ENCODE measurements at places on chromosomes 11 and 22.
A peak's percentile ranks its signal among the peaks of the same experiment; 100 is the strongest.

GRCh38 chr22:47300698-47301405 lies 538.4 kb downstream of the TBC1D22A start:
- DNase-seq: no peak

DNA sequence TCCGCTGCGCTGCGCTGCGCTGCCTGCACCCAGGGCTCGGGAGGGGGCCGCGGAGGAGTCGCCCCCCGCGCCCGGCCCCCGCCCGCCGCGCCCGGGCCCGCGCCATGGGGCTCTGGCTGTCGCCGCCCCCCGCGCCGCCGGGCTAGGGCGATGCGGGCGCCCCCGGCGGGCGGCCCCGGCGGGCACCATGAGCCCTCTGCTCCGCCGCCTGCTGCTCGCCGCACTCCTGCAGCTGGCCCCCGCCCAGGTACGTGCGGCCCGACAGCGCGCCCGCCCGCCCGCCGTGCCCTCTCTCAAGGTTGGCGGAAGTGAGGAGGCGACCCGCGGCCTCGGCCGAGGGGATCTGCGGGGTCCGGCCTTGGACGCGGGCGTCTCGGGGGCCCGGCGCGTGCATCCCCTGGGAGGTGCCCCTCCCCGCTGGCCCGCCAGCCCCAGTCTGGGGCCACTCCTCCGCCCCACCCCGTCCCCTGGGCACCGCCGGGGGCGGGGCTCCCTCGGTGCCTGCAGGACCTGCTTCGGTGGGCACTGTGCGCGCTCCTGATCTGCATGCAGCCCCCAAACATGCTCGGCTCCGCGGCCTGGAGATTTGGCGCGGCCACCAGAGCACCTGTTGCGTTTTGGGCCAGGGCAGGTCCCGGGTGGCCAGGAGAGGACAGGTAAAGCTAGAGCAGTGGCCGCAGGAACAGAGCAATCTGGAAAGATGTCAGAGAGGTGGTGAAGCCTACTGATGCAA lies 429 bp downstream of the VEGFB start:
- DNase-seq: no peak

GRCh38 chr11:16239141-16240105 lies 116.9 kb downstream of the SOX6 start:
- no peak for DNase-seq

- no peak for DNase-seq
These were observed 18.4 kb downstream of the RTL6 start for GRCh38 chr22:44479662-44480061.

DNA sequence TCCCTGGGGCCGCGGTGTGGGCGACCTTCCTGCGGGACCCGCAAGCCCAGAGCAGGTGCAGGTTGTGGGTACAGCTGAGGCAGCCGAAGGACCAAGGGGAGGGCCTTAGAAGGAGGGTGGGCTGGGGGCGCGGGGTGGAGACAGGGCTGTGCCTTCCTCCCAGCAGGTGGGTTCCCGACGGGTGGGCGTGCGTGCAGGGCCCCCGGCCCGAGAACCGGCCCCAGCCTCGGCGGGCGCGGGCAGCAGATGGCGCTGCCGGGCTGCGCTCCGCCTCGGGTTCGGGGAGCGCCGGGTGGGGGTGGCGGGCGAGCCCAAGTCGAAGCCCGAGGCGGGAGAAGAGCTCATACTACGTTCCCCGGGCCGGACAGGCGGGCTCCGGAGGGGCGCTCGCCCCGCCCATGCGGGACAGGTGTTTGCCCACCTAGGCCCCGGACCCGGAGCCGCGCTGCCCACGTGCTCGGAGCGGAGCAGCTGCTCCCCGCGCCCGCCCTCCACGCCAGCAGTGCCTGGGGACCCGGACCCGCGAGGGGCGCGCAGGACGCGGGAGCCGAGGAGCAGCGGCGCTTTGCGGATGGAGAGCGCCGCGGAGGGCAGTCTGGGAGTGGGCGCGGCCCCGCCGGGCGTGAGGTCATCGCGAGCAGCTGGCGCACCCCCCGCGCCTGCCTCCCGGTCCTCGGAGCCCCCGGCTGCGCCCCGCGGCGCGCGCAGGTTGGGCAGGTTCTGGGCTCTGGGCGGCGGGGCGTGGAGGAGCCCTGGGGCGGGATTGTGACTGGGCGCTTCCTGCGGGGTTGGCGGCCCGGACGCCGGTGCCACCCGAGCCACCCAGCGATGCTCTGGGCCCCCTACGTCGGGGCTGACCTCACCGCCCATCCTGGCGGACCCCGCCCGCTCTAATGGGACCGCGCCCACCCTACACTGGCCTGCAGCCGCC lies 25.3 kb downstream of the DUSP8 start:
- peak; percentile 28 for DNase-seq

DNA sequence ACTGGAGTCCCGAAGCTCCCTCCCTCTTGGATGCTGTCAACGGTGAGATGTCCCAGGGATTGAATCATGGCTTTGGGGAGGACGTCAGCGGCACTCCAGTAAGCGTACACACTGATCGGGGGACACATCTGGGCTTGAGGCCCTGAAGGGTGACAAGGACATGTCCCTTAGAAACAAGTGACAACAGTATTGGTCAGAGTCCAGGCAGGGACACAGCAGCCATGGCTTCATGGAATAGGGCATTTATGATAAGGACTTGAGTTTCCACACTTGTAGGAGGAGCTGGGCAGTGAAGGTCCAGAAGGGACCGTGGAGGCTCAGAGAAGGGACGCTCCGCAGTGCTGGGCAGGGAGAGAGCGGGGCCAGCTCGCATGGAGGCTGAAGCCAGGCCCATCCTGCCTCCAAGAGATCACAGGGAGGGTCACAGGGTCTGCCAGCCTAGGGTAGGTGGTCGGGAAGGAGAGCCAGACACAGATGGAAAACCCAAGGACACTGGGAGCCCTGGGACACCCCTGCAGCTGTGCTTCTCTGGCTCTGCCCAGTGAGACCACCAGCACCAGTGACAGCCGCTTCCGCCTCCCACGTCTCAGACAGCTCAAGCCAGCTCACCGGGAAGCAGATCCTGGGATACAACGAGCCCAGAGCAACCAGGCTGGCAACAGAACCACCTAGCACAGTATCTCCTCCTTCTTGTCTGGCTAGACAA lies 22.9 kb upstream of the RFPL3 start:
- DNase-seq: no peak

- no peak for DNase-seq
These were observed 1.1 kb upstream of the VPS37C start for GRCh38 chr11:61162092-61162941.

- DNase-seq: no peak
These were observed 110.2 kb downstream of the DBX1 start for GRCh38 chr11:20050048-20050447.

DNA sequence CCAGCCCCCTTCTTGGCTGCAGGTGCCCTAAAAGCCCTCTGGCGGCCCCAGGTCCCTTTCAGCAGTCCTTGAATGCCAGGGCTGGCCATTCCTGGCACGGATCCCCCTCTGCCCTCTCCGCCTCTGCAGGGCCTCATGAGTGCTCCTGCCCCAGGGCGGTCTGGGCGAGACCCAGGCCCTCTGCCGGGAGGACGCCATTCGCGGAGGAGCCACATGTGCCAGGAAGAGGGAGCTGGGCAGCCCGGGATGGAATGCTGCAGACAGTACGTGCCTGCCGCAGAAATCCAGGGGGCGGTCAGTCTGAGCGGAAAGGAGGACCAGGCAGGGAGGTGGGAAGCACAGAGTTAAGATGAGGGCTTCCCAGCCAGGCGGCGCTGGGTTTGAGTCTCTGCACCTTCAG lies 2.8 kb downstream of the CABP7 start:
- no peak for DNase-seq

DNA sequence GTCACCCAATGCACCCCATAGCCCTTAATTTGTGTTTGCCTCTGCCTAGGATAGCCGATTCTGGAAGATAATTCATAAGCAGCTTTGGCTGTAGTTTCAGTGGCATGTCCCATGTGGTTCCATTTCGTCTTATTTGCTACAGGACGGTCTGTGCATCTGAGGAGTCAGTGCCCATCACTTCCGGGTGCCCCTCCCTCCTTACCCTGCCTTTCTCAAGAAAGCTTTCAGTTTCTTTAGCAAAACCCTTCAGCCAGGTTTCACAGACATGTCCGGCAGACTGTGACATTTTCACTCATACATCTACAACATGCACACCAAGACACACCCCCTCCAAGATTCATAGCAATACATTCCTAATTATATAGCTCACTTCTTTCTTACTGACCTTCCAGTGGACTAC lies 14.3 kb downstream of the TP53AIP1 start:
- no peak for DNase-seq

Data from nucleus accumbens (tissue), 56 donors.